ENCODE measurements at places on chromosomes 5 and 9.

DNA sequence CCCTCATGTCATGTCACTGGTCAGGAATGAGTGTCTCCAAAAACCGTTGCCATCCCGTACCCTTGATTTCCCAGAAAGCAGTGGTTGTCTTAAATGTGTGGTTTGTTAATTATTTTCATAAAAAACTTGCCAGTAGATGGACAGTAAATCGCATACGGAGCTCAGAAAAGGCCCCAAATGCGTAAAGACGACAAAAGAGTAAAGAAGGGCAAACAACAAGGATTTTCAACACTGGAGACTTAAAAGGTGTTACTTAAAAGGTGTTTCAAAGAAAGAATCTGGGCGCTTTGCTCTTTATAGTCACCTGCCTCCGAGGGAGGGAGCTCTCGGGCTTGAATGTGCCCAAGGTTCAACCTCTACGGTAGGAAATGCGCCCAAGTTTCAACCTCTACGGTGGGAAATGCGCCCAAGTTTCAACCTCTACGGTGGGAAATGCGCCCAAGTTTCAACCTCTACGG is 734 bp downstream of the KIF27 start:
- DNase-seq, result no peak

- DNase-seq, result no peak
Measured at GRCh38 chr5:149323210-149323609, 22.1 kb upstream of the GRPEL2 start.

GRCh38 chr5:40575411-40575810 is 104.3 kb upstream of the PTGER4 start:
- no peak for DNase-seq

- peak; percentile 69 for DNase-seq
Measured at GRCh38 chr5:35926389-35927051, 11.9 kb downstream of the CAPSL start.

DNA sequence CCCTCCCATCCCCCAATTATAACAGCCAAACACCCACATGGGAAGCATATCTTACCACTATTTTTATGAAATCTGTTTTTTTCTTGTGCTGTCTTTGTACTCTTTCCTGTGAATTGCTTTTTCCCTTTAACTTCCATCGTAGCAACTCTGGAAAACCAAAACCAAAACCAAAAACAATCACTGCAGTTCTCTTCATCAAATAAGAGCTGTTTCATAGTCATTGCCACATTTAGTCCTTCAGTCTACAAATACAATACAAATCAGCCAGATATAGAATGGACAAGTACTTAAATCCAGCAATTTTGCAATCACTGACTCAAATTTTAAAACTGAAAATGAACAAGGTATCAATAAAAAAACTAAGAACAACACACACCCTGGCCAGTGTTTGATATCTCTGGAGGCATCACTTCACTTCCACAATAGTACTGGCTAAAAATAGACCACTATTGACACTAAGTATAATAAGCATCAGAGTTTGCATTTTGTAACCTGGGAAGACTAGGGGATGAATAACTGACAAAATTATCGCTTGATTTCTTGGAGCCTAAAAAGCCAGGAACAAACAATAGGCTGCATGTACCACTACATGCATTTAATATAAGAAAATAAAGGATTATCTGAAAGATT is 5.4 kb downstream of the PUM3 start:
- no peak for DNase-seq

GRCh38 chr9:100724886-100725285 is 147.0 kb downstream of the CAVIN4 start:
- DNase-seq, result no peak

GRCh38 chr5:133882846-133883245 is 85.6 kb downstream of the C5orf15 start:
- no peak for DNase-seq

- DNase-seq, result no peak
Measured at GRCh38 chr5:52356311-52356918, 431.3 kb upstream of the ITGA1 start.

DNA sequence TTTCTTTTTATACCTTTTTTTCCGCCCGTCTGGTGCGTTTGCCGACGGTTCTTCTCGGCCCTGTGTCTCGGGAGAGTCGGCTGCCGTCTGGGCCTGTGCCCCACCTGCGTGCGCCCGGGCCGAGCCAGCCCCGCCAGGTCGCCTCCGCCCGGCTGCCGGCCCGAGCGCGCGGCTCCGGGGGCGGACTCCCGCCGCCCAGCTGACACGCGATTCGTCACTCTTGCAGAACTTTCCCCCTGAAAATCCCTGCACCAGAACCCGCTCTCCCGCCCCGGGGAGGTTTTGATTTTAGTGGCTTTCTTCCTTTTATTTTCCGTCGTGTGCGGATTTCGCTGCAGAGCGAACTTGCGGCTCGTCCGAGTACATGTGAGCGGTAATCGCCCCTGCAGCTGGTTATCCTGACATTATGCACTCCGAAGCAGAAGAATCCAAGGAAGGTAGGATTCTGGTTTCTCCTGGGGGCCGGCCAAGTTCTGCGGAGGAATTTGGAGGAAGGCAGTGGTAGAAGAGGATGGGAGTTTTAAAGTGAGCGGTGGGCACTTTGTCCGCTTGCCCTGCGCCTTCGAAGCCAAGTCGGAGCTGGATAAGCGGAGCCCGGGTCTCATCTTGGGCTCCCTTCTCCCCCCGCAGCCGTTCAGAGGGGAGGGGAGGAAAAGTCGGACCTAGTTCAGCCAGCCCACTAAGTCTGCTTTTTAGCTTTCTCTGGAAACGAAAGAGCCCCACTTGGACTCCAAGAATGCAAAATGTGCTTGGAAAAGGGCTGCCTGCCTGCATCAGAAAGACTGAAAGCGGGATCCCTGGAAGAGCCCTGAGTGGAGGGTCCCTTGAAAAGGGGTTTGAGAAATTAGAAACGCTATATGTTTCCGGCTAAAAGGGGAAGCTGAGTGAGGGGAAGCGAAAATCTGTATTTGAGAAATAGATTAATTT is at the start of gene TNFAIP8:
Gene TNFAIP8, plus strand, starts transcription at position 335 of the 927 bp plus-strand sequence. Its CDS starts 72 bp downstream, at position 407.
- peak; percentile 88 for DNase-seq

- DNase-seq, result peak; percentile 26
Measured at GRCh38 chr5:150457121-150457520, 7.6 kb upstream of the RPS14 start.

DNA sequence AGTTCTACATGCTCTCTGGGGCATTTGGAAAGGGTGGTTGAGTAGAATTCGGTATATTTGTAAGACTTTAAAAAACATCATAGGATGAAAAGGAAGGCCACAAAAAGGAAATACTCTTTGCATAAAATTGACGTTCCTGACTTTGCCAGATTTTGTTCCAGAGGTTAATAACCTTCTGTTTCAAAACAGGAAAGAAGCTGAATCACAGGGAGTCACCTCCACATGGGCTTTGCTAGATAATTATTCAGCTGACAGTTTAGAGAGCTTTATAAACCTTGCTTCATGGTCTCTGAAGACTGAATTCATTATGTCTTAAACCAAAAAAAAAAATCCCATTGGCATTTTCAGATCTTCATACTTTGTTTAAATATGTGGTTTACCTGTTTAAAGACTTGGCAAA is 203.7 kb downstream of the SEMA6A start:
- no peak for DNase-seq

- no peak for DNase-seq
Measured at GRCh38 chr5:17401470-17402288, 96.4 kb upstream of the TAF11L2 start.

Measured in activated T-cell treated with anti-CD3 and anti-CD28 coated beads, Interleukin-2, amount 50 U/mL, for 48 hours (primary cell).